ENCODE measurements at places on chromosomes 4 and X.

DNA sequence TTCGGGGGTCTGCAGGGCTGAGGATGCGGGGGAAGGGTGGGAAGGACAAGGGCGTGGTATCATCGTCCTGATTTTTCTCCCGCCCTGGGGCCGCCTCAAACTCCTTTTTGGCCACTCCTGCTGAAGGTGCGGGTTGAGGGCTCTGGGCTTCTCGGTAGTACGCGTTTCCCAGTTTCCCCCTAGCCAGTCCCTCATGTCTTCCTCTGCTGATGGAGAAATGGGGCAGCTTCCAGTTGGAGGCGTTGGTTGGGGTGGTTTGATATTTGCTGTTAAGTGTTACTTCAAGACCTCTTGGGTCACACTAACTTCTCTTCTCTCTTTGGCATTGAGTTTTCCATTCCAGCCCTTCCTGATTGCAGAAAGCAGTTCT is 482 bp downstream of the GSTCD start:
- no peak for DNase-seq

DNA sequence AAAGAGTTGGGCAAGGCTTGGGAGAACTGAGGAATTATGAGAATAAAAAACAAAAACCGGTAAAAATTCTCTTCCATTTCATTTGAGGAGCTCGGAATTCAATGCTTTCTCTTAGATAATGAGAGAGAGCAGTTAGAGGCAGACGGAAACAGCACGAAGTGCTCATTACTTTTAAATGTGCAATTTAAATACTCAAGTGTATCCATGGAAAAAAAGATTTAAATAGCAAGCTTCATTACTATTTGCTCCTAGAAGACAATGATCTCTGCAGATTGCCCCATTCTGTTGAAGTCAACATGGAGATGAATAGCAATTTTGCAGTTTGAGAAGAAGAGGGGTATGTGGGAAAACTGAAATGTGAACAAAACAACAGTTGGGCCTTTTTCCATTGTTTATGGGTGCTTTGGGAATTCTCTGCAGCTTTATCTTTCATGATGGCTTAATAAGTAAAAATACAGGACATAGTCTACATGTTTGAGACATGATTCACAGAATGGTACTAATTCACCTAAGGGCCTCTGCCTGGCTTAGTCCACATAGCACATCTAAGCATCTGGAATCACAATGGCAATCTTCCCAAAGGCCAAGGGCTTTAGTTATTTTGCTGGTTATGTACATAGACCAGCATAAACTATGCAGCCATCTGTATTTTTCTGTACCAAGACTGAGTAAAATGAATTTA is 512.7 kb upstream of the FAT1 start:
- DNase-seq: peak; percentile 78

DNA sequence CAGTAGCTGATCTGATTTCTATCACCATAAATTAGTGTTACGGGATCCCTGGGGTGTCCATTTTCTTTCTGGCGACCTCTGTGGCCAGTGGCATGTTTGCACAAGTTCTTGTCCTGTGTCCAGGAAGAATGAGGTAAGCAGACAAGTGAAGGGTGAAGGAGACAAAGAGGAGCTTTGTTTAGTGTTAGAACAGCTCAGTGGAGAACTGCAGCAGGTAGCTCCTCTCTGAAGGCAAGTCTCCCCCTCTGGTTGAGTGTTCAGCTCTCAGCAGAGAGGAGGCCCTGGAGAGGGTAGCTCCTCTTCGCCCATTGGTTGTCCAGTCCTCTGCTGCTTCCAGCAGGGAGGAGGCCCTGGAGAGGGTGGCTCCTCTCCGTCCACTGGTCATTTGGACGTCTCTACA is 47.2 kb downstream of the DMP1 start:
- DNase-seq: no peak

DNA sequence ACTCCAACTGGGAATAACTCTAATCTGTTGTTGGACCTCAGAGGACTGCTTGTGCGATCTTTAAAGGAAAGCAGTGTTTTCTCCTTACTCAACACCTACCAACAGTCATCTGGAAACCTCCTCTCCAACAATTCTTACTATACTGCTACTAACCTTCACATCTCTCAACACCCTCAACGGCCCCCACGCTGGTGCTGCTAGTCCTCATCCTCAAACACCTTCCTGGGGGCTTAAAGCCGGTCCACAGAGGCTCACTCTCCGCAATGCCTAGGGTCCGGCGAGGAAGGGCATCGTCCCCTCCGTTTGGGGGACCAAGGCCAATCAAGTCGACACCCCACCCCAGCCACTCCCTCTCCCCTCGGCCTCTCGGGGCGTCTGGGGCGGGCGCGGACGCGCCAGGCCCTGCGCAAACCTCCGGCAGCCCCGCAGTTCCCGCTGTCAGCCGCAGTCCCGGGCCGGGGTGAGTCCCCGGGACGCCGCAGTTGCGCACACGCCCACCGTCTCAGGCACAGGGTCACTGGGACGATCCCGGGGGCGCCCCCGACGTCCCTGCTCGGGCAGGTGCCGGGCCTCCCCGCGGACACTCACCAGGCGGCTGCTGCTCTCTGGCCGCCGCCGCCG is 418 bp downstream of the TAB3 start:
- DNase-seq: no peak

DNA sequence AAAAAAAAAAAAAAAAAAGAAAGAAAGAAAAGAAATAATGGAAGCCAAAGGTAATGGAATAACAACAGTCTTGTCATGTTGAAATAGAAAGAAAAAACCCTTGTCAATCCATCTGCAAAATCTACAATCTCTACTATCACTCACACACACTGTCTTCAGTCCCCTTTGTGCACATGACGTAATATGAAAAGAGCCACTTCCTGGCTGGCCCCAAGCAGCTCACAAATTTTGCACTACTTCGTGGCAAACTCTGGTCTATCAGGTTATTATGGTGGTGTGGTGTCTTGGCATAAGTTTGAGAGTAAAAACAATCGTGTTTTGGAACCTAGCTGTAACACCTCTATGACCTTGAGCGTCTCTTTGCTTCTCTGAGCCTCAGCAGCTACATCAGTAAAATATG is 8.3 kb upstream of the AFAP1 start:
- DNase-seq: no peak

DNA sequence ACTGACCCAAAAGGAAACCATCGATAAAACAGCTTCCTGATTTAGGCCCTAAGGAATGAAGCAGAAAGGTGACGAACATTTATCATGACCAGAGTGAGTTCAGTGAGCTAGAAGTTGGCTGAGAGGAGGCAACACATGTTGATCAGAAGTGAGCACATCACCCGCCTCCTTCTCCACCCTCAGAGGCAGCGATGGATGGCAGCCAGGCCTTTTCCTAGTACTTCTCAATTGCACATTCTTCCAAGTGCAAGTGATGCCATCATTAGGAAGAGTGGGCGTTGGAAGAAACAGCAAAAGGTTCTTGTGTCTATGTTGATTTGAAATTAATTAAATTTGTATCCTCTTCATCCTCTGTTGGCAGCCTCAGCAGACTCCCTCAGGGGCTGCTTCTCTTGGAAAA is 51.7 kb downstream of the TMEM154 start:
- DNase-seq: peak; percentile 46

DNA sequence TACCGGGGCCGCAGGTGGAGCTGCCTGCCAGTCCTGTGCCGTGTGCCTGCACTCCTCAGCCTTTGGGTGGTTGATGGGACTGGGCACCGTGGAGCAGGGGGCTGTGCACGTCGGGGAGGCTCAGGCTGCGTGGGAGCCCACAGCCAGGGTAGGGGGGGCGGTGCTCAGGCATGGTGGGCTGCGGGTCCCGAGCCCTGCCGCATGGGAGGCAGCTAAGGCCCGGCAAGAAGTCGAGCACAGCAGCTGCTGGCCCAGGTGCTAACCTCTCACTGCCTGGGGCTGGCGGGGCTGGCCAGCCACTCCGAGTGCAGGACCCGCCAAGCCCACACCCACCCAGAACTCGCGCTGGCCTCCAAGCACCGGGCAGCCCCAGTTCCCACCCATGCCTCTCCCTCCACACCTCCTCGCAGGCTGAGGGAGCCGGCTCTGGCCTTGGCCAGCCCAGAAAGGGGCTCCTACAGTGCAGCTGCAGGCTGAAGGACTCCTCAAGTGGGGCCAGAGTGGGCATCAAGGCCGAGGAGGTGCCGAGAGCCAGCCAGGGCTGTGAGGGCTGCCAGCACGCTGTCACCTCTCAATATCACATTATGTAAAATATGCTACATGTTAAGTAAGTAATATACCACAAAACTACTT is 104.1 kb downstream of the COX7B2 start:
- DNase-seq: no peak

DNA sequence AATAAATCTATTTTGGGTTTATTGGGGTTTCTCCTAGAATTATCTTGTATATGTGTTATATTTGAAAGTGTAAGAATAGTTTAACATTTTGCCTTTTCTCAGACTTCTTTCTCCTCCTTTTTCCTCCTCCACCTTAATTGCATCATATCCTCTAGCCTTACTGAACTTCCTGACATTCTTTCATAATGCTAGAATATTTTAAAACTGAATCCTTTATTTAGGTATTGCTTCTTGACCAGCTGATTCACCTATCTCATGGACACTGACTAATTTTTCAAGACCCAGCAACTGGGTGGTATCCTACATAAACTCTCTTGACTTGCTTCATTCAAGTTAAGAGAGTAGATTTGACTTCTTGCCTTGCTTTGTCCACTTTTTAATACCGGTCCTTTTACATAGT is 1508.9 kb downstream of the STIM2 start:
- DNase-seq: no peak

GRCh38 chr4:118281611-118282442 is 71.0 kb downstream of the PRSS12 start:
- no peak for DNase-seq

- DNase-seq: no peak
Observed at GRCh38 chrX:127085939-127086338, 266.4 kb downstream of the PRR32 start.

GRCh38 chr4:183022617-183023016 is 76.4 kb upstream of the WWC2 start:
- no peak for DNase-seq

DNA sequence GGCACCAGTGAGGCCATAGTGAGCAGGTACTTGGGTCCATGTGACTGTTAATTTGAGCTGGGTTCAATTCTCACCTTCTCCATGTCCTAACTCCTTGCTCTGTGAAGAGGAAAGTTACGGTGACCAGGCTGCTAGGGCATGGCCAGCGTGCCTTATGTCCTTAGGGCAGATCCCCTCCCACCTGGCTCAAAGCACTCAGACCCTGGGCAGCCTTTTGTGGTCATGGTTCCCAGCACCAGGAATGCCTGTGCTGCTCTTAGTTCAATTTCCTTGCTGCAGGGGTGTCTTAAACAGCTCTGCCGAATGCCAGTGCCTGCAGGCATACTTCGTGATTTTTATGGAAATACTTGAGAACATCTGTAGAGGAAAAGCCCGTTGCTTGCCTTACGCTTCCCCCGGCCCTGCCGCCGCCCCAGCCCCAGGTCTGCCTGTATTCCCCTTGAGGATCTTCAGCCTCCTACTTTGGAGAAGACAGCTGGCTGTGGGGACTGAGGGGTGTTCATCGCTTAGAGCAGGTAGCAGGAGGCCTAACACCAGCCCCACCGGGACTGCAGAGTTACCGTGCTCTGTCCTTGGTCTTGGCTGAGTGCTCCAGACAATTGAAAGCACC is 3.1 kb upstream of the CDK16 start:
- DNase-seq: no peak

DNA sequence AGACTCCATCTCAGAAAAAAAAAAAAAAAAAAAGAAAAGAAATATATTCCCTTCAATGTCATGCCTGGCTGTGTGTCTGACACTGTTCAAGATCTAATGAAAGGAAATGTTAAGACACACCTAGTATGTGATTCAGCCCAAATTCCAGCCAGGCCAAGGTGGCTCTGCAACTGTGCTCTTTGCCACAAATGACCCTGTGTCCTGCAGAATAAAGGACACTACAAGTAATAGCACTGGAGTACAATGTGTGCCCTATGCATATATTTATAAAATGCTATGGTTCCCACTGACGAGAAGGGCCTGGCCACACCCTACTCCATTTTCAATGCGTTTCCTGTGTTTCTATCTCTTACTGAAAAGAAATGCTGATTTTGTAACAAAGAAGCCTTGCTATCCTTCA is 98.0 kb upstream of the SORBS2 start:
- DNase-seq: no peak

- no peak for DNase-seq
Observed at GRCh38 chrX:119190831-119191230, 45.3 kb upstream of the PGRMC1 start.

DNA sequence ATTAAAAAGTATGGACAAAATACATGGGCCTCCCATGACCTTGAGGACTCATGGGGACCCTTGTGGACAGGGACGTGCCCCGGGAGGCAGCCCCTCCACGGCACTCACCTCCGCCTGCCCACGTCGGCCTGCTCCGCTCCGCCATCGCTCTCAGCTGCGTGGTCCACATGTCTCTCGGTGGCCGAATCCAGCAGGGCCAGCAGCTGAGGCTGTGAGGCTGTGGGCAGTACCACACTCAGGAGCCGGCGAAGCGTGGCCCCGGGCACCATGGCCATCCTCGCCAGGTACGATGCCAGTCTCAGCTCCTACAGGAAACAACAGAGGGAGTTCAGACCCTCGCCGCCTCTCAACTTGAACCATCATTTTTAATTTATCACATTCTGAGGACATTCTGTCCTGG is 140.0 kb downstream of the EVC2 start:
- no peak for DNase-seq
